ENCODE measurements at places on chromosomes 13 and 19.

DNA sequence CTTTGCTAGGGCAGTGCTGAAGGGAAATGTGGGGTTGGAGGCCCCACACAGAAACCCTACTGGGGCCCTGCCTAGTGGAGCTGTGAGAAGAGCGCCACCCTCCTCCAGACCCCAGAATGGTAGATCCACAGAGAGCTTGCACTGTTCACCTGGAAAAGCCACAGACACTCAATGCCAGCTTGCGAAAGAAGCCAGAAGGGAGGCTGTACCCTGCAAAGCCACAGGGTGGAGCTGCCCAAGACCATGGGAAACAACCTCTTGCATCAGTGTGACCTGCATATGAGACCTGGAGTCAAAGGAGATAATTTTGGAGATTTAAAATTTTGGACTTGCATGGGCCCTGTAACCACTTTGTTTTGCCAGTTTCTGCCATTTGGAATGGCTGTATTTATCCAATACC is 615.4 kb upstream of the MIR17HG start:
- no peaks in the 10 kb centered on the region for H3K4me1 ChIP-seq
- DNase-seq = no peak
- H3K4me3 ChIP-seq = no peak overlapping the region
- no peak overlapping the region for H3K27ac ChIP-seq
- H3K27me3 ChIP-seq = no peaks in the 10 kb centered on the region

- peaks cover 35% of the 10 kb centered on the region for H3K4me1 ChIP-seq
- peaks cover 22% of the 10 kb centered on the region for H3K36me3 ChIP-seq
- H3K27me3 ChIP-seq = no peaks in the 10 kb centered on the region
- H3K4me3 ChIP-seq = peak overlapping the region; percentile 94
These were observed 16.0 kb upstream of the MRI1 start for GRCh38 chr19:13748169-13748828.

GRCh38 chr13:111971891-111972780 is 94.8 kb upstream of the SOX1 start:
- no peaks in the 10 kb centered on the region for H3K36me3 ChIP-seq
- H3K27me3 ChIP-seq = no peaks in the 10 kb centered on the region
- no peak overlapping the region for H3K27ac ChIP-seq

- H3K36me3 ChIP-seq = no peaks in the 10 kb centered on the region
- no peak overlapping the region for H3K4me3 ChIP-seq
- no peak overlapping the region for H3K27ac ChIP-seq
- H3K4me1 ChIP-seq = no peaks in the 10 kb centered on the region
These were observed 365.1 kb downstream of the DNAJC15 start for GRCh38 chr13:43388282-43389034.

GRCh38 chr19:6970021-6970420 is 51.2 kb downstream of the MBD3L2B start:
- H3K27me3 ChIP-seq = no peaks in the 10 kb centered on the region

DNA sequence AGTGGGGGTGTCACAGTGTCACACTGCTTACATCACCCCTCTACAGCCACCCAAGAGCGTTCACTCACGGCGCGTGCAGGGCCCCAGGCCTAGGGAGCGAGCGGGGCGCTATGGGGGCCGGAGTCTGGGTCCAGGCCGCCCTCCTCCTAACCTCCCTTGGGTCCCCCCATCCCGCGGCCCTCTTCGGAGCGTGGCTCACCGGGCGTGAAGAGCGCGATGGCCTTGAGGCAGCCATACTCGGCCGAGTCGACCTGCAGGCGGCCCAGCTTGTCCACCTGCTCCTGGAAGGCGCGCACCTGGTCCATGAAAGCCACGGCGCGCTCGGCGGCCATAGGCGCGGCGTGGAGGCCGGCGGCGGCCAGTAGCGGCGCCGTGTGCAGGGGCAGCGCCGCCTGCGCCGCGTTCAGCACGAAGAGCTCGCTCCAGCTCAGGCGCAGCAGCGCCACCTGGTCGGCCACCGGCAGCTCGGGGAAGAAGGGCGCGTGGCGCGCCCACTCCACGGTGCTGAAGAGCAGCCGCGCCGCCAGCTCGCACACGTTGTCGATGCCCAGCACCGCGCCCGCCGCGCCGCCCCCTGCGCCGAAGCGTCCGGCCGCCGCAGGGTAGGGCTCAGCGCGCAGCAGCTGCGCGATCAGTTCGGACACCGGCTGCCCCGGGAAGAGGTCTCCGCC is 9.4 kb downstream of the OCEL1 start:
- no peaks in the 10 kb centered on the region for H3K27me3 ChIP-seq
- H3K4me3 ChIP-seq = peak overlapping the region; percentile 90
- H3K36me3 ChIP-seq = peaks cover 40% of the 10 kb centered on the region
- peaks cover 27% of the 10 kb centered on the region for H3K4me1 ChIP-seq
- peak overlapping the region; percentile 79 for H3K27ac ChIP-seq
- peak; percentile 77 for DNase-seq

DNA sequence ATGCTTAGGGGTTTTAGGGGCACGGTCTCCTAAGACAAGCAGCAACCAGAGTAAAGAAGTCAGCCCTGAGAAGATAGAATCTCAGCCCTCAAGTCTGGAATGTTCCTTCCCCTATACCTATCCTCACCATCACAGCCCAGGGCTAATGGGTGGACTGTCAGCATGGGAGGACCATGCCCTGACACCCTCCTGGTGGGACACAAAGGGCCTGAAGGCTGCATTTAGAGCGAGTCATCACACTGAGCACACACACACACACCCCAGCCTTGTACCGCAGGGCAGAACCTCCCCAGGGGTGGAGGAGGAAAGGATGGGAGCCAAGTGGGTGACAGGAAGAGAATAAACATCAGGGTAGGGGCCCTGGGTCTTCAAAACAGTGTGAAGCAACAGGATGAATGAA is 174.8 kb upstream of the SERP2 start:
- DNase-seq = no peak
- no peaks in the 10 kb centered on the region for H3K36me3 ChIP-seq
- H3K4me1 ChIP-seq = peaks cover 5% of the 10 kb centered on the region
- H3K27me3 ChIP-seq = no peaks in the 10 kb centered on the region
- no peak overlapping the region for H3K27ac ChIP-seq

GRCh38 chr13:73820688-73821087 is 313.5 kb downstream of the KLF12 start:
- H3K27ac ChIP-seq = no peak overlapping the region
- no peaks in the 10 kb centered on the region for H3K27me3 ChIP-seq
- H3K36me3 ChIP-seq = no peaks in the 10 kb centered on the region

GRCh38 chr19:5166262-5166661 is 174.3 kb downstream of the PTPRS start:
- no peak overlapping the region for H3K27ac ChIP-seq
- DNase-seq = no peak
- H3K27me3 ChIP-seq = no peaks in the 10 kb centered on the region

- no peaks in the 10 kb centered on the region for H3K27me3 ChIP-seq
- no peak overlapping the region for H3K27ac ChIP-seq
- no peak for DNase-seq
- no peaks in the 10 kb centered on the region for H3K4me1 ChIP-seq
- no peak overlapping the region for H3K4me3 ChIP-seq
These were observed 29.9 kb downstream of the SERP2 start for GRCh38 chr13:44403461-44404056.

DNA sequence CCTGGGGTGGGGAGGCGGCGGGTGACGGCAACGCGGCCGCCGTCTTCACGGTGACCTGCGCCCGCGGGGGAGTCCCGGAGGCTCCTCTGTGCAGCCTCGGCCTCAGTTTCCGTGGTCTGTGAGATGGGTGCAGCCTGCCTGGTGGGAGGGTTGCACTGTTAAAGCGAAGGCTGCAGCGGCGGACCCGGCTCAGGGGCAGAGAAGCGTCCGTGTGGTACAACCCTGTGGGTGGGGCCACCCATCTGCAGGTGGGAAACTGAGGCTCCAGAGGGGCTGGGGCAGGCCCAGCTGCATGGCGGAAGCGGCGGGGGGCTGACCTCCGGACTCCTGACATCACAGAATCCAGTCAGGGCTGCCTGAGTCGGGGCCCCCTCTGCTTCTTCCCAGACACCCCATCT is 481 bp downstream of the FGF22 start:
- H3K4me3 ChIP-seq = no peak overlapping the region
- no peaks in the 10 kb centered on the region for H3K4me1 ChIP-seq

Measured in DND-41 (cell line).